T-helper 1 cell (primary cell): ENCODE measurements at places on chromosomes 12 and 14.

DNA sequence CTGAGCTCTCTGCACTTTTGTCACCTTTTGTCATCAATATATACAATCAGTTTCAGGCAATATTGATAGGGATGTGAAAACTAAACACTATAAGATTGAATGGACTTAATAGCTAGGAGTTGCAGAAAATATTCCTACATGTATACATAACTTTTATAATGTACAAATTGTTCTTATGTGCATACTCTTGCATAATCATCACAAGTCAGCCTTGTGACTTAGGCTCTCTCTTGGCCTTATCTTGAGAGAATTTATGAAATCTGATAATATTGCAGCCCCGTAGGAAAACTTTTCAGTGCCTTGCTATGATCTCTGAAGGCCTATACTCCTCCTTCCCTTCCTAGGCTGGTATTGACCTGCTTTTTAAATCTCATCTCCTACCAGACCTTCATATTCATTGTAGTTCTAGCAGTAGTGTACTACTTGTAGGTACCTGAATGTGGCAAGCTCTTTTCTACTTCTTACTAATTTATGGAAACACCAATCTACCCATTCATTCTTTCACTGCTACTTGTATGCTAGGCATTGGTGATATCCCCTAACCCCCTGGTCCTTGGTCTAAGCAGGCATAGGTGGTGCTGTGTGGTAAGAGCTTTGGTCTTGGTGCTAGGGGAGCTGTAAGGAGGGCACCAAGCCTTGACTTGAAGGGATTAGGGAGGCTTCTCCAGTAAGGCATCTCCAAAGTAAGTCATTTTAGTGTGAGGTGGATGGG, 100.0 kb downstream of the PRKCH start:
- DNase-seq: no peak

DNA sequence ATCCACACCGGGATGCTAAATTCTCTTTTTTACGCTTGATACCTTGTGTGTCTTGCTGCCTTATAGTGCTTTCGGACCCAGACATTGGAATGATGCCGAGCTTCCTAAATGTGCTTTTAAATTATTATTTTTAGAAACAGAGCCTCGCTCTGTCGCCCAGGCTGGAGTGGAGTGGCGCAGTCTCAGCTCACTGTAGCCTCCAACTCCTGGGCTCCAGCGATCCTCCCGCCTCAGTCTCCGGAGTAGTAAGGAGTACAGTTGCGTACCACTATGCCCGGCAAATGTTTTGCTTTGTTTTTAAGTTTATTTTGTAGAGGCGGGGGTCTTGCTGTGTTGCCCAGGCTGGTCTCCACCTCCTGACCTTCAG, 489 bp upstream of the EML5 start:
- no peak for DNase-seq

GRCh38 chr12:6547987-6548386, 7.9 kb downstream of the IFFO1 start:
- DNase-seq: no peak

GRCh38 chr14:98297567-98297966, 974.4 kb downstream of the BCL11B start:
- no peak for DNase-seq

GRCh38 chr12:42285431-42285830, 40.5 kb downstream of the ZCRB1 start:
- no peak for DNase-seq

DNA sequence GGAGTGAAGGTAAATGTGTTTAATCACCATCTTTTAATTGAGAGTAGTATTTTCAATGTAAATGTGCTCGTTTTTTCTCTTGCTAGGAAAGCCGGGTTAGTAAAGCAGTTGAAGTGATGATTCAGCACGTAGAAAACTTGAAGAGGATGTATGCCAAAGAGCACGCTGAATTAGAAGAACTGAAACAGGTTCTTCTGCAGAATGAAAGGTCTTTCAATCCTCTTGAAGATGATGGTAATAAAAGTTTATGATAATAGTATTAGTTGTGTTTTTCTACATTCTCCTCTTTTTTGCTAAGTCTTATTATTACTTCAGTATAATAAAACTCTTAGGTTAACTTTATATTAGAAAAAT, 93.9 kb downstream of the DNAI7 start:
- DNase-seq: no peak

GRCh38 chr14:97219431-97220017, 422.3 kb downstream of the VRK1 start:
- peak; percentile 2 for DNase-seq

- DNase-seq: no peak
Observed at GRCh38 chr12:40099423-40099853, 6.4 kb downstream of the SLC2A13 start.

GRCh38 chr12:124111006-124111405, 138.0 kb downstream of the ZNF664 start:
- no peak for DNase-seq

DNA sequence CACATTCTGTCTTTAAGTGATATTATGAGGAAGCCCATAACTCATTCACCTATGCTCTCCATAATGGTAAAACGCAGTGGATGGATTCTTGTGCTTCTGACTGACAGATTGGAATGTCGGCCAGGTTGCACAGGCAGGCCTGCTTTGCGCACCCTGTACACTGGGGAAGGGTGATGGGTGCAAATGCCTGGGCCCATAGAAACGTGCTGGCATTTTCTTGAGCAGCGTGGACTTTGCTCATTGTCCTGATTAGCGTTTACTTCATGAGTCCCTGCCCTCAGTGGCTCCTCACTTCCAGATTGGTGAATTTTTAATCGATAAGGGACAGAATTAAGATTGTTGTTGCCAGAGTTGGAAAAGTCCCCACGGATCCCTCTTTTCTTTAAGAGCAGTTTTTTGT, 80.9 kb upstream of the TRAF3 start:
- DNase-seq: no peak

GRCh38 chr12:24853588-24853987, 95.3 kb downstream of the BCAT1 start:
- DNase-seq: no peak

DNA sequence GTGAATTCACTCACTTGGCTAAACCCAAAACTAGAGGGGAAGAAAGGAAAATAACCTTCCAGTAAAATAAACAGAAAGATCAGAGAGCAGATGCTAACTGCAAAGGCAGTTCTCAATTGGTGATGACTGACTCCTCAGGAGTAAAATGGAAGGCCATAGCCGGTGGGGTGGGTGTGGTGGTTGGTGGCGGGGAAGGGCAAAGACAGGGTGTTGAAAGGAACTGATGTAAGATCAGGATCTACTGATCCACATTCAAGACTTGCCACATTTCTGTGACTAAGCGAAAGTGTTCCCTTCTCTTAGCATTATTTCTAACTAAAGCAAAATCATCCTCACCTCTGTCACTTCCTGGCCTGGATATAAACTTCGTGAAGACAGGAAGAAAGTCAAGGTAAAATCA, 26.3 kb upstream of the TC2N start:
- no peak for DNase-seq

- DNase-seq: no peak
Observed at GRCh38 chr12:19048943-19049342, 80.6 kb upstream of the PLEKHA5 start.

- no peak for DNase-seq
Observed at GRCh38 chr12:65891219-65891618, 66.9 kb downstream of the HMGA2 start.

GRCh38 chr12:110733900-110734299, 8.8 kb downstream of the PPP1CC start:
- no peak for DNase-seq

GRCh38 chr14:65783576-65783975, 371.0 kb downstream of the FUT8 start:
- no peak for DNase-seq

DNA sequence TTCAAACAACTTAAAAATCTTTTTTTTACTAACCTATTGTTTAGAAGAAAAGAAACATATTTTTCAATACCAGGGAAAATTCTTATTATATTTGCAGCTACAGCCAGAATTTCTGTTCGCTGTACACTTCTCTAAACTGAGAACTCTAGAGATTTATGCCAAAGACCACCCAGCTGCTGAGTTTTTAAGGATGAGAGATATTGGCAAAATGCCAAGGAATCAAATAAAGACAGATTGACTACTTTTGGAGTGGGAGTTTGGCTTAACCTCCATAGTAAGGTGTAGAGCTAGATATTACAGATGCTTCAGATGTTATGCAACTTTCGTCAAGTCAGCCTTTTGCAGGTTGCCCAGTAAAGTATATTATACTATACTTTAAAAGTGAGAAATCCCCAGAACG, 71.8 kb downstream of the TTLL5 start:
- DNase-seq: no peak

GRCh38 chr12:107167756-107168155, 74.4 kb upstream of the CRY1 start:
- DNase-seq: no peak

GRCh38 chr12:106583242-106584103, 669 bp downstream of the RFX4 start:
- no peak for DNase-seq

DNA sequence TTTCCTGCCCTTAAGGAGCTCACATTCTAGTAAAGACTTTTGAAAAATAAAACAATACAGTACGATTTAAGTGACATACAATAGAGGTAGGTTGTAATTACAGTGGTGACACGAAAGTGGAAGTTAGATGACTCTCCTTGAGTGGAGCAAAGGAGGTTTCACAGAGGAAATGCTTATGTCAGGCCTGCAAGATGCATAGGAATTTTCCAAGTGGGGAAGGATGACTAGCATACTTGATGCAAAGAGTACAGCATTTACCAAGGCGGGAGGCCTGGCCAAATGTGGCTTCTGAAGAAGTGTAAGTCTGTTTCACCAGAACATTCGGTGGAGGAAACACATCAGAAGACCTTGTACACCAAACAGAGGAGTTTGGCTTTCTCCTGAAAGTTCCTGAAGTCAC, 55.2 kb downstream of the ERO1A start:
- no peak for DNase-seq

- DNase-seq: peak; percentile 62
Observed at GRCh38 chr12:12786706-12787601, 1.5 kb downstream of the APOLD1 start.

DNA sequence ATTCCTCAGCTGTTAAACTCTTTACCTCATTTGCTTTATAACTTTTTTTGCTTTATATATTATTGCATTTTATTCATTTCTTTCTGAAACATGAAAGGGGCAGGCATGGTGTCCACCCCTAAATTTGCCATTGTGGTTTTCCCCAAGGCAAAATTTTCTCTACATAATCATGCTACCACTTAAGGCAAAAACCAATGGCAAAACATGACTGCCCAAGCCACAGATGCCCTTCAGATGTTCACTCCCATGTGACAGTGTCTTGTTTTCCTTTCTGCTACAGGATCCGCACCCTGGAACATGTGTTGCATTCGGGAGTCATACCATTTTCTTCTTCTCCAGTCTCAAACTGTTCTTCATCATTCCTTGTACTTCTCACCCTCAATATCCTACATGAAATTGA, 28.3 kb downstream of the TTC5 start:
- no peak for DNase-seq

GRCh38 chr12:29734734-29735133, 49.0 kb downstream of the TMTC1 start:
- no peak for DNase-seq

- DNase-seq: no peak
Observed at GRCh38 chr12:107431942-107432341, 253.7 kb upstream of the PWP1 start.

DNA sequence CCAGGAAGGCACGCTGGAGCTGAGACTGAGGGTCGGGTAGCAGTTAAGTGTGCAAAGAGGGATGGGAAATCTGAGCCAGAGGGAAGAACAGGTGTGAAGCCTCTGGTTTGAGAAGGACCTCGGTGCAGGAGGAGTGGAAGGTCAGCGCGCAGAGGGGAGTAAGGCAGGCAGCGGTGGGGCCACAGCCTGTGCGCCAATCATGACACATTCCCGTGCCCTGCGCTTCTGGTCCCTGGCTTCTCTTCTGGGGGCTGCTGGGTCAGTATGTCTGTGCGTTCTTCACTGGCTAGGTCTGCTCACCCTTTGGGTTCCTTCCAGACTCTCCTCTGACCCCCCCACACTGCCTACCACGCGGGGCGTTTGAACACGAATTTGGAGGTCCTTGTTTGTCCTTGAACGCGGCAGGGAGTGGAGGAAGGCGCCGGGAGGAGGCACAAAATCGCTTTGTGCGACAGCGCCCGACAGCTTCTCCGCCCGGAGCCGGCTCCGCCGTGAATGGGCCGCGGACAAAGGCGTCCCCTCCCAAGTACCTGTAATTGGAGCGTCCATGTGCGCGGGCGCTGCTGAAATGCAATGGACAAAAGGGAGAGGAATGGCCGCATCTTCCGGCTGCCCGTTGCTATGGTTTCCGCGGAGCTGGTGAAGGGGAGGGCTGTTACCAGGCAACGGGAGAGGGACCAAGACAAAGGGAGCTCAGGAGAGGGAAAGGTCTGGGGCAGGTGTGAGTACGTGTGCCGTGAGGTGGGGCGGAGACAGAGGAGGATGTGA, 207.2 kb upstream of the SRRM4 start:
- DNase-seq: no peak

DNA sequence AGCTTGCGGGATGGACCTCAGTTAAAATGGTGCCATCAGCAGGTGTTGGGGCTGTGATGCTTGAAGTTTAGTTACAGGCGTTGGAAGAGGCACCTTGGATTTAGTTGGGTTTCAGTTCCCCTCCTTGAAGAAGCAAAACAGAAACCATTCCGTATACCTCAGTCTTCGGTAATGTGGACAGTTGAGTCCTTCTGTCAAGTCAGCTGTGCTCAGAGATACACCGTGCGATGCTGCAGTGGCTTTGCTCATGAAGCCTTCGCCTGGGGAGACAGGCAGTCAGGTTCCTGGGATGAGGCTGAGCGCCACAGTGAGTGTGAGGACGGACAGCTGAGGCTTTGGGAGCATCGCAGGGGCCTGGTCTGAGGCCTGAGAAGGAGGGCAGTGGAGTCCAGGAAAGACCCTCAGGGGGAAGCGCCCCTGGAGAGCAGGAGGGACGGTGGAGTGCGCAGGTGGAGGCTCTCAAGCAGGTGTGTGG, 7.4 kb downstream of the RAN start:
- no peak for DNase-seq

DNA sequence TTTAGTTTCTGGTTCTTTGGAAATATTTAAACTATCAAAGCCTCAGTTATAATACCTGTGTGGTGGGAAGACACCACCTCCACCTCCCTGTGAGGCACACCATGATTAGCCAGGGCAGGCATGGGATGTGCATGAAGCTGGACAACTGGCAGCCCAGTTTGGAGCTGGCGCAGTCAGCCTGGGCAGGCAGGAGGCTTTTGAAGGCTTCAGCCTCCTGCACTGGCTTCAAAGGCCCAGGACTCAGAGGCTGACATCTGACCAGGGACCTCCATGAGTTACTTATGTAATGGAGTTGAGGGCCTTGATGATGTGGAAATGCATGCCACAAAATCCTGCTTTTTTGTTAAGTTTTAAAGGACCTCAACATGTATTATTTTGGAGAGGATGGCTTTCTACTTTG, 30.3 kb downstream of the C14orf132 start:
- DNase-seq: no peak
